ENCODE measurements at places on chromosomes 11 and 22. TPM values are rescaled to one million over a fixed set of nuclear protein-coding genes. Genes with fewer than 3 reads are reported as not detected.

EFEMP2 gene
- total RNA-seq: 16.9 TPM

RFPL1 gene
- not detected for total RNA-seq

DNA sequence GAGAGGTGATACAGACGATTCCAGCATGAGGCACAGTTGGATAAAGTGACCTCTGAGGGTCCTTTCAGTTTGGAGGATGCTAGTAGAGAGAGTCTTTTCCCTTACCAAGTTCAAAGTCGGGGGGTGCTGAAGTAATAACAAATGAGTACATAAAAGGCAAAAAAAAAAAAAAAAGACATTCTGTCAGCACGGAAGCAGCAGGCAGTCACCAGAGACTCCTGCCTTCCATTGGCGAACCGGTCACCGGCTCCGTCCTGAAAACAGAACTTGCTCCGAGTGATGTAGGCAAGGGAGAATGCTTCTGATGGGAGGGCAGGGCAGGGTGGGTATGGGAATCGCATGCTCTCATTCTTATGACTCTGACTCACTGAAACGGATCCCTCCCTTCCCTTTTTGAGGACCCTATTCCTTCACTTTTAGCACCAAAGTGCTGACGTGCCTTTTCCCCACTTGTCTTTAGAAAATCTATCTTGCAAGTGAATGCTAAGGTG lies 65.9 kb downstream of the PRR5L start:
- H3K27me3 ChIP-seq: peaks cover 13% of the 10 kb centered on the region
- H3K36me3 ChIP-seq: no peaks in the 10 kb centered on the region
- no peak for DNase-seq
- H3K27ac ChIP-seq: no peak overlapping the region
- no peak overlapping the region for H3K4me3 ChIP-seq

MMP1 gene
- total RNA-seq: not detected

DNA sequence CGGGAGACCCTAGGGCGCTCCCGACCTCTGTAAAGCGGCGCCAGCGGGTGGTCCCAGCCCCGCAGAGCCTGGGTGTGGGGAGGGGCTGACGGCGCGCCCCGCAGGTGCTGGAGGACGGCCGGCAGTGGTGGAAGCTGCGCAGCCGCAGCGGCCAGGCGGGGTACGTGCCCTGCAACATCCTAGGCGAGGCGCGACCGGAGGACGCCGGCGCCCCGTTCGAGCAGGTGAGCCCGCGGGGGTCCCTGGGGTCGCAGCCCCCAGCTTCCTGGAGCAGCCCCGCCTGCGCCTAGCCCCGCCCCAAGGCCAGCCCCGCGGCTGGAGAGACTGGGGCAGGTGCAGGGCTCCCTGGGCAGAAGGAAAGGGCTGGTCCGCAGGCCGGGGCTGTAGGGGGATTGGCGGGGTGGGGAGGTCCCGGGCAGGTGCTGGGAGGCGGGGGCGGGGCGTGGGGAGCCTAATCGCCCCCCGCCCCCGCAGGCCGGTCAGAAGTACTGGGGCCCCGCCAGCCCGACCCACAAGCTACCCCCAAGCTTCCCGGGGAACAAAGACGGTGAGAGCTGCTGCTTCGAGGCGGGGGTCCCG lies 19.7 kb downstream of the EPS8L2 start:
- peaks cover 2% of the 10 kb centered on the region for H3K36me3 ChIP-seq
- H3K4me3 ChIP-seq: peak overlapping the region; percentile 81
- H3K27me3 ChIP-seq: peaks cover 5% of the 10 kb centered on the region
- H3K4me1 ChIP-seq: peaks cover 7% of the 10 kb centered on the region
- H3K27ac ChIP-seq: peak overlapping the region; percentile 52

GRCh38 chr11:68977781-68978625 lies 2.8 kb downstream of the MRGPRD start:
- H3K4me1 ChIP-seq: no peaks in the 10 kb centered on the region
- no peaks in the 10 kb centered on the region for H3K36me3 ChIP-seq
- H3K4me3 ChIP-seq: no peak overlapping the region

GRCh38 chr11:78802058-78802761 lies 227.5 kb upstream of the NARS2 start:
- H3K4me3 ChIP-seq: no peak overlapping the region
- no peak for DNase-seq
- peaks cover 7% of the 10 kb centered on the region for H3K27me3 ChIP-seq
- H3K36me3 ChIP-seq: no peaks in the 10 kb centered on the region

HTR3A gene
- not detected for total RNA-seq

GRCh38 chr22:38944653-38945052 lies 12.8 kb upstream of the APOBEC3A start:
- peaks cover 44% of the 10 kb centered on the region for H3K27me3 ChIP-seq
- H3K27ac ChIP-seq: no peak overlapping the region
- peaks cover 14% of the 10 kb centered on the region for H3K4me1 ChIP-seq
- no peak overlapping the region for H3K4me3 ChIP-seq
- no peaks in the 10 kb centered on the region for H3K36me3 ChIP-seq

DNA sequence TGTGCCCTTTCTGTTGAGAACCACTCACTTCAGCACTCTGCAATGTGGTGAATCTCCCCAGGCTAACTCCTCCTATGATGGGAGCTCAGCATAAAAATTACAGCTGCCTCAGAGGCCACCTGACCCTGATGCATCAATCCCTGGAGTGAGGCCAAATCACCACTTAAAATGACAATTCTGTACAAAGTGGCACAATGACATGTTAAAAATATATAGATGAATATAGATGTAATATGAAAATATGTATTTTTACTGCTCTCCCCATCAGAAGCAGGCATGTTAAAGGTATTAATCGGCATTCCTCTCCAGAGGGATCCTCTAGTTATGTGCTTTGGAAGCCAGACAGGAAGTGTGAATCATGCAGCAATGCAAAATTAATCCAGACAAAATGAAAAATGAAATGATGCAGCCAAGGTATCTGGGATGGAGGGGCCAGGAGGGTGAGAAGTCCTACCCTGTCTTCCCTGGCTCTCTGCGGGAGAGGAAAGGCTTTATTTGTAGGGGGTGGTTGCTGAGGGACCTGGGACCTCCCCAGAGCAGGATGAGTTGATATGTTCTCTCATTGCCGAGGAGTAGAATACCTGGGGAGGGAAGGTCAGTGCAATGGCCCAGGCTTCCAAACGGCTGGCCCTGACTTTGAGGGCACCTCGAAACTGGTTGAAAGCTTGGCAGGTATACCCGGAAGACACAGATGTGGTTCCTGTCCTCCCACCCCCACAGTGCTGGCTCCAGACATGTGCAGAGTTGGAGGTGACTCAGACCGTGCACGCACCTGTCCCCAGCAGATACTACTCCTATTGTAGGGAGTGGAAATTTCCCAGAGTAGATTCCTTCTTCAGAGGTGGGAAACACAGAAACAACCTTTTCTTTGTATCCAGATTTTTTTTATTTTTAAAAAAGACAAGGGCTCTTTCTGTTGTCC lies 347.9 kb upstream of the NCAM1 start:
- H3K4me3 ChIP-seq: no peak overlapping the region
- no peaks in the 10 kb centered on the region for H3K4me1 ChIP-seq
- H3K27me3 ChIP-seq: peaks cover 13% of the 10 kb centered on the region
- H3K27ac ChIP-seq: no peak overlapping the region

FBXO3 gene
- 52.1 TPM for total RNA-seq

- H3K36me3 ChIP-seq: no peaks in the 10 kb centered on the region
- H3K4me3 ChIP-seq: no peak overlapping the region
- DNase-seq: no peak
- peaks cover 17% of the 10 kb centered on the region for H3K27me3 ChIP-seq
- H3K4me1 ChIP-seq: no peaks in the 10 kb centered on the region
Observed at GRCh38 chr22:26188341-26188740, 19.1 kb downstream of the SEZ6L start.

DNA sequence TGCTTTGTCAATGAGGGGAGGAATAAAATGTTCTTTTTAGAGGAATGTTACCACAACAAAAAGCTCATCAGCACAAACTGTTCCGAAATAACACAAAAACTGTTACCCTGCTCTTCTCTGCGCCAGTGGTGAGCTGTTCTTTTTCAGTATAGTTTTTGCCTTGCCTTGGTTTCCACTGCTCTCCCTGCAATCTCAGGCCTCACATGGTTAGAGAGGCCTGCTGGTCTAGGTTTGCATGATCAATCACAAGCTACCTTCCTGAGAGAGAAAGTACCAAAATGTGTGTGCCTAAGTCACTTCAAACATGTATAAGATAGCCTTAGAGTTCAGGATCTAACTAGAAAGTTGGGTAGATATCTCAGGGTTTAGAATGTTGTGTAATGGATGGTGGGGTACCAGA lies 114.6 kb downstream of the STIM1 start:
- peak overlapping the region; percentile 68 for H3K4me3 ChIP-seq
- H3K27ac ChIP-seq: peak overlapping the region; percentile 92
- no peaks in the 10 kb centered on the region for H3K36me3 ChIP-seq
- no peak for DNase-seq
- H3K4me1 ChIP-seq: peaks cover 34% of the 10 kb centered on the region
- H3K27me3 ChIP-seq: no peaks in the 10 kb centered on the region

CRYBB3 gene
- total RNA-seq: not detected

- no peak overlapping the region for H3K4me3 ChIP-seq
- peaks cover 5% of the 10 kb centered on the region for H3K4me1 ChIP-seq
- DNase-seq: no peak
- H3K27ac ChIP-seq: peak overlapping the region; percentile 73
Observed at GRCh38 chr11:58629857-58630256, 7.4 kb downstream of the CNTF start.

GRCh38 chr22:46233231-46233630 lies 16.9 kb downstream of the CDPF1 start:
- H3K27me3 ChIP-seq: no peaks in the 10 kb centered on the region
- no peaks in the 10 kb centered on the region for H3K36me3 ChIP-seq
- H3K4me3 ChIP-seq: no peak overlapping the region
- no peaks in the 10 kb centered on the region for H3K4me1 ChIP-seq
- no peak for DNase-seq

- peak overlapping the region; percentile 90 for H3K27ac ChIP-seq
- peak overlapping the region; percentile 46 for H3K4me3 ChIP-seq
- H3K4me1 ChIP-seq: peaks cover 68% of the 10 kb centered on the region
Observed at GRCh38 chr11:3903207-3903896, 47.9 kb downstream of the STIM1 start.

GRCh38 chr11:35792148-35792845 lies 129.7 kb downstream of the TRIM44 start:
- DNase-seq: no peak
- H3K27ac ChIP-seq: peak overlapping the region; percentile 61
- H3K4me1 ChIP-seq: peaks cover 31% of the 10 kb centered on the region
- H3K36me3 ChIP-seq: no peaks in the 10 kb centered on the region
- H3K4me3 ChIP-seq: no peak overlapping the region
- no peaks in the 10 kb centered on the region for H3K27me3 ChIP-seq

OR5P2 gene
- not detected for total RNA-seq

- peaks cover 9% of the 10 kb centered on the region for H3K27me3 ChIP-seq
- DNase-seq: peak; percentile 80
- no peaks in the 10 kb centered on the region for H3K36me3 ChIP-seq
- peak within 1 kb of the TSS; percentile 74 for H3K27ac ChIP-seq
- H3K4me3 ChIP-seq: peak within 1 kb of the TSS; percentile 93
- H3K4me1 ChIP-seq: peaks cover 27% of the 10 kb centered on the region
Observed at GRCh38 chr11:120210626-120211521, at the start of gene OAF. Gene OAF (plus strand): TSS chr11:120211032. CDS start chr11:120211280, 248 bp downstream.

DNA sequence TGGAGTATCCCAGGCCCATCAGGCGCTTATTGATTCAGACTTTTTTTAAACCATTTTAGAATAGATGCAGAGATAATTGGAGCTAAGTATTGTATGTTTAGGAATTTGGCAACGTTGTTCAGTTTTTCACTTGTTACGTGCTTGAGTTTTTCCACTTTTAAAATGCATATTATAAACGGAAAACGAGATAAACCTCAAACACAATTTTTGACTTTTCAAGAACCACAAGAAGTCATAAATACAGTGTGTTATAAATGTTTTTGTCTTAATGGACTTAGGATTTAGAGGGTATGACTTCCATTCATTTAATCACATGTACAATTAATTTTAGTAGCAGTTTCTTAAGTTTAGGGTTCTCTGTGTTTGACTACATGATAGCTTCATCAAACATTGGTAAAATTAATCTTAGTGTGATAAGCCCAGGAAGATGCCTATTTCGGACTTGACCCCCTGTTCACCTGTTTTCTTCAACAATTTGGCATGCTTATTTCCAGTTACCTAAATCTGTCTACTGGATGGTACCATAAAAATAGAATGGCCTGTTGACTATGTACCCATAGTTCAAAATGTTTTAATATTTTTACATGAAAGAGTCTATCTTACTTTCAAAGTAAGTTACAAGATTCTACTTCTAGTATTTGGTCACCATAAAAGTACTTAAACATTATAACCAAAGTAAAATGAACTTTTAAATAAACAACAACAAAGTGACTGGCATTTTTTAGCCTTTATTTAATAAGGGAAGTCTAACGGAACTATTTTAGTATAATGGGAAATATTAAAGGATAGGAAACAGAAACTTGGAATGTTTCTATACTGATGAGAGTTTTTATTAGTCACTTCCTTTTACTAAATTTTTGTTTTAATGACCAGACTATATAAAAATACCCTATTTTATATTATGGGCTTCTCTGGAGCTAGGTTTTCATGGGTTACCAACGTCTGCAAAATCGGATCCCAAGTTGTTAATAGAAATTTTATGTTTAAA lies 1.4 kb downstream of the ZC3H12C start:
- H3K36me3 ChIP-seq: no peaks in the 10 kb centered on the region
- H3K4me3 ChIP-seq: peak overlapping the region; percentile 57
- H3K27me3 ChIP-seq: peaks cover 24% of the 10 kb centered on the region
- peaks cover 5% of the 10 kb centered on the region for H3K4me1 ChIP-seq
- DNase-seq: no peak

NFAM1 gene
- total RNA-seq: 0.25 TPM

- no peak for DNase-seq
- no peak overlapping the region for H3K4me3 ChIP-seq
- no peaks in the 10 kb centered on the region for H3K4me1 ChIP-seq
- H3K27me3 ChIP-seq: peaks cover 4% of the 10 kb centered on the region
- no peak overlapping the region for H3K27ac ChIP-seq
Observed at GRCh38 chr11:134008634-134009071, 51.9 kb upstream of the IGSF9B start.

GRCh38 chr11:128316541-128317227 lies 270.7 kb downstream of the ETS1 start:
- no peak for DNase-seq
- no peaks in the 10 kb centered on the region for H3K27me3 ChIP-seq
- H3K27ac ChIP-seq: peak overlapping the region; percentile 86
- peaks cover 32% of the 10 kb centered on the region for H3K36me3 ChIP-seq

CFAP300 gene
- not detected for total RNA-seq

GRCh38 chr11:20647976-20648565 lies 21.3 kb upstream of the NELL1 start:
- peaks cover 16% of the 10 kb centered on the region for H3K27me3 ChIP-seq
- no peak overlapping the region for H3K4me3 ChIP-seq
- H3K4me1 ChIP-seq: no peaks in the 10 kb centered on the region
- no peak overlapping the region for H3K27ac ChIP-seq
- DNase-seq: no peak
- H3K36me3 ChIP-seq: no peaks in the 10 kb centered on the region

DNA sequence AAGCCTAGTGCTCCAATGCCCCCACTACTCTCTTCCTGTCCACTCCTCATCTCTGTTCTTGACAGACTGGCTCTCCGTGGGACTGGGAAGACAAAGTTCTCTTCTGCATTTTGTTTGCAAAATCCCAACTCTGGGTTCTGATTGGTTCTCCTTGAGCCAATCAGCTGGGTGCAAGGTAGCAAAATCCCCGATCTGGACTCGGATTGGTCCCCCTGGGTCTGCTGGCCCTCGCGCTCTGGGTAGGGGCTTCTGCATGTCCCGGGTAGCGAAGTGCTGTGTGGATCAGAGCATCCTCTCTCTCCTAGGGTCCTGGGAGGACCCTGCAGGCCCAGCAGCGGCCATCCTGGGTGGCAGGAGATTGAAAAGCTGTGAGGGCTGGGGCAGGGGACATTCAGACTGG lies 22.3 kb upstream of the A4GALT start:
- no peaks in the 10 kb centered on the region for H3K36me3 ChIP-seq
- no peak for DNase-seq
- no peak overlapping the region for H3K4me3 ChIP-seq
- no peak overlapping the region for H3K27ac ChIP-seq

THY1 gene
- total RNA-seq: not detected
